ENCODE measurements at places on chromosomes 11 and 22. TPM values are rescaled to one million over a fixed set of nuclear protein-coding genes. Genes with fewer than 3 reads are reported as not detected.

Gene IFITM5
- not detected for total RNA-seq

Gene DYNC2H1
- 53.4 TPM for total RNA-seq

Gene LINC01488
- total RNA-seq: not detected

Gene CXCR5
- not detected for total RNA-seq

Gene OR10AG1
- not detected for total RNA-seq

Gene NLRP14
- total RNA-seq: 0.07 TPM

Gene TMPRSS13
- total RNA-seq: not detected

Gene MS4A6A
- not detected for total RNA-seq

Gene ZC3H7B
- 79.1 TPM for total RNA-seq

Gene GRAP2
- not detected for total RNA-seq

Gene C11orf65
- total RNA-seq: 0.73 TPM

Gene HPX
- 0.78 TPM for total RNA-seq

Gene TEX12
- 0.20 TPM for total RNA-seq

Gene NXPE1
- not detected for total RNA-seq

Gene PGA5
- 0.65 TPM for total RNA-seq

Gene NRGN
- 0.20 TPM for total RNA-seq

Gene HOATZ
- not detected for total RNA-seq

Gene OPCML
- total RNA-seq: 0.65 TPM

Gene SMC1B
- total RNA-seq: not detected

Gene NLRX1
- total RNA-seq: 29.7 TPM

Data from smooth muscle cell of the pulmonary artery (primary cell).